ENCODE measurements at places on chromosomes 12 and 14.

DNA sequence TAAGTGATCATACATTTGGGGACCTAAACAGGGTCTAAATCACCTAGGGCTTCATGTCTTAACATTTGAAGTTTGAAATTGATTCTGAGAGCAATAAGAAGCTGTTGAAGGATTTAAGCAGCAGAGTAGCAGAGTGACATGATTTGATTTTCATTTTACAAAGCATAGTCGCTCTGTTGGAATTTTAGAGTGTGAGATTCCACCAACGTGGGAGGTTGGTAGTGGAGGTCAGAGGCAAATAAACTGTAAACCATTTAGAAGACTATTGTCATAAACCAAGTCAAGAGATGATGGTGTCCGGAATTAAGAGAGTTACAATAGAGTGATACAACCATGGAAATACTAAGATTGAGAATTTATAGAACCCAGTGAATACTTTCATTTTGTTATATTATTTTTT lies 52.7 kb upstream of the ZDHHC17 start:
- no peak for DNase-seq

- DNase-seq, result no peak
These were observed 30.7 kb upstream of the RFLNA start for GRCh38 chr12:124264089-124264795.

GRCh38 chr14:68788996-68789820 lies 3.7 kb downstream of the ZFP36L1 start:
- DNase-seq, result peak; percentile 90

DNA sequence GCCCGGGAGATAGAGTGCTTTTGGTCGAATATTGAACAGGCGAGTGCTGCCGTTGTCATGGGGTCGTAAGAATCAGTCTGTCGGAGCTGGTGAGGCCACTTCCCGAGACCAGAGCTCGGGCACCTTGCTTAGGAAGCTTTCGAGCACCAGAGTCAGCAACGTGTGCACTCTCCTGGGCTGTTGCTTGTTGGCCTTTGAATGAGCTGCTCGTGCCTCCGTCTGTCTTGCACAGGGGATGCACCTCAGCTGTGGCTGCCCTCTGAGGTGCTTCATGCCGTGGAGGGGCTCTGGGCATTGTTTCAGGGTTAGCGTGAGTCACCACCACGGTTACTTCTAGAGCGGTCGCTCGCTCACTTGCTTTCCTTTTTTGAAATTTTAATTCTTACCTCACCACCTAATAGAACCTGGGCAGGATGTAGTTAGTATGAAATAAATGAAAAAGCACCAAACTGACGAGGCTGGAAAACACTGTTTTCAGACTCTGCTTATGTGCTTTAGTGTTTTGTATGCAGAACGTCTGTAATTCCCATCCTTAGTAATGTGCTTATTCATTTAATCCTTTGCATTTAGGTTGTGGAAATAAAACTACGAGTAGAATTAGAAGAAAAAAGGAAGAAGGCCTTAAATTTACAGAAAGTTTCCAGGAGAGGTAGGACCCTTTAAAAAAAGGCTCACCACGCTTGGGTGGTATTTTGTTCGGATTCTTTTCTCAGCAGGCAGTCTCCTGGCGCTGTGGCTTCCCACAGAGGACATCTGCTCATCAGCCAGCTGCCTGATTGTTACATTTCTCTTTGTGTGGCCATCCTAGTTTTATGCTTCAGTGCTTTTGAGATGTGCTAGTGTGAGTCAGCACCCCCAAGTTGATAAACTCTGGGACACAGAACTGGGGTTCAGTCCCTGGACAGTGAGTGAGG lies 40.6 kb downstream of the EP400 start:
- DNase-seq, result peak; percentile 49

- peak; percentile 58 for DNase-seq
These were observed 30.9 kb upstream of the SELPLG start for GRCh38 chr12:108664338-108665258.

- DNase-seq, result no peak
These were observed 16.4 kb upstream of the LMO3 start for GRCh38 chr12:16622338-16622737.
